Fibroblast of villous mesenchyme (primary cell): ENCODE measurements at places on chromosomes 11 and 22. TPM values are rescaled to one million over a fixed set of nuclear protein-coding genes. Genes with fewer than 3 reads are reported as not detected.

- no peak for DNase-seq
These were observed 102.4 kb upstream of the FIBIN start for GRCh38 chr11:26891501-26891900.

PISD gene
- total RNA-seq = 40.6 and 56.6 TPM in 2 replicates

- DNase-seq = no peak
These were observed 6.4 kb downstream of the APOBEC3H start for GRCh38 chr22:39103431-39103830.

XPNPEP3 gene
- total RNA-seq = 15.1 and 19.0 TPM in 2 replicates

TRIM51 gene
- not detected in 2 replicates for total RNA-seq

DNA sequence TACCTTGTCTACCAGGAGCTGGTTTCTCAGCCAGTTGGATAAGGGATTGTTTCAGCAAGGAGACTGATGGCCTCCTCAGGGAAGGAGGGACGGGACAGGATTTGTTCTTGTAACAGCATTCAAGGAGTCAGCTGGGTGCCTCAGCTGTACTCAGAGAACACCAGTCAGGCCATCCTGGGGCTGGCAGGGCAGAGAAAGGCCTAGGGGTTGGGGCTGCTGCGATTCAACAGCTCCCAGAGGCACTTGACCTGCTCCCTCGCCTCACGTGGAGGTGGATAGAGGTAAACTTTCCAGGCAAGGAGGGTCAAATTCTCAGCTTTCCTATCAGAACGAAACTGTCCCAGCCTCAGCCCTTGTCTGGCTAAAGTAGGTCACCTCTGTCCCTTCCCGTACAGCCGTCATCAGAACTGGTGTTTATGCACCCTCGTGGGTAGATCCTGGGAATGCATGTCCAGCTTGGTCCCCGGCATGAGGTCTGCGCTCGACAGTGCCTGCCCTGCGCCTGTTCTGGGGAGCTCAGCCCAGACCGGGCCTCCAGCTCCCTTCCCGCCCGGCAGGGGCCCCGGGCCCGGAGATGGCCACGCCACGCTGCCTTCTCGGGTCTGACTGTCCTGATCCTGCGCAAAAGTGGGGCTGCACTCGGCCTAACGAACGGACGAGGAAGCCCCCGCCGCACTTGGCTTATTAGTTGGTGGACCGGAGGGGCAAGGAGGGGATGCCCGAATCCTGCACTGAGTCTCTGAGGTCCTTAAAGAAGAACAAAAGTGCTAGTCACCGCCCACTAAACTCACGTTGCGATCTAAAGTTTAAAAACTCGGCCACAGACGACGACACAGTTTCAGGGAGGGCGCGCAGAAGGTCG is 762 bp upstream of the CCDC134 start:
- DNase-seq = peak; percentile 40

GRCh38 chr11:114121804-114122504 is 62.4 kb downstream of the ZBTB16 start:
- no peak for DNase-seq

DNA sequence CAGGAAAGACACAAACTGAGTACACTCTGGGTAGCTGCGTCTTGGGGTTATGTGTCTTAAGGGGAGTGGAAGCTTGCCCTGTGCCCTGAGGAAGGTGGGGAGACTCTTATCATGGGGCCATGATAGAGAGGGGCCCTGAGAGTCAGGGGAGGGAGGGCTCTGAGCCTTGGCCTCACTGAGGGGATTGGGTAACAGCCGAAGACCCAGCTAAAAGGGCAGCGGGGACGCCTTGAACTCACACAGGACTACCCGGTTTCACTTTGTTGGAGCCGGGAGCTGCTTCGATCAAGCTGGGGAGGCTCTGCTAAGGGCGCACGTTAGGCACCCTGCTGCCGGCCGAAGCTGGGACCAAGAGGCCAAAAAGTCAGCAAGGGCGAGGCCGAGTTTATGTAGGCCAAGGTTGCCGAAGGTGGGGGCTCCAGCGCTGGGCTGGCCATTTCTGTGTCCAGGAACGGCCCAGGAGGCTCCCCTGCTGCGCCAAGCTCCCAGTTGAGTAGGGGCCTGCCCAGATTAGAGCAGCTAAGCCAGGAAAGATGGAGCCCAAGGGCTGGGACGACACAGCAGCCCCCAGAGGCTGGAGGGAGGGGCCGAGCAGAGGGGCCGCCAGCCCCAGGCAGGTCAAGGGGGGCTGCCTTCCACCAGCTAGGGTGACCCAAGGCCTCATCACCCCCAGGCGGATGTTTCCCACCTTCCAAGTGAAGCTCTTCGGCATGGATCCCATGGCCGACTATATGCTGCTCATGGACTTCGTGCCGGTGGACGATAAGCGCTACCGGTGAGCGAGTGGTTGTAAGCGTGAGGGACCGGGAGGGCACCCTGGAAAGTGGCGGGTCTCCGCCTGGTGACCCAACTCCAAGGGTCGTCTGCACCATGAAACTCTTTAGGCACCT is 2.2 kb downstream of the TBX1 start:
- DNase-seq = no peak

DNA sequence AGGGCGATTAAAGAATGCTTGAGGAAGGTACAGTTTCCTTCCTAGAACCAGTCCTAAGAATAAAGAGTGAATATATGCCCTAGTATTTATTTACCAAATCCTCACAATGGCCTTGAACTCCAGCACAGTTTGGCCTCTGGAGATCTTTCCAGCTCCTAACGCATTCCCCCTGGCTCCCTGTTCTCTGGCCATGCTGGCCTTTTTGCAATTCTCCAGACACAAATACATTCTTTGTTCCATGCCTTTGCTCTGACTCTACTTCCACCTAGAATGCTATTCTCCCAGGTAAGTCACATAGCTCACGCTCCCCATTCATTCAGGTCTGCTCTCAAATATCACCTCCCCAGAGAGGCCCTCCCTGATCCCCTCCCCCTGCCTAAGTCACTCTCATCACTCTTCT is 3.7 kb upstream of the DGKZ start:
- no peak for DNase-seq

- no peak for DNase-seq
These were observed 13.6 kb downstream of the SLC22A12 start for GRCh38 chr11:64604458-64605243.

ARHGAP20 gene
- total RNA-seq = 4.2 and 7.3 TPM in 2 replicates

GRCh38 chr11:117083011-117083935 is 15.0 kb downstream of the SIK3 start:
- no peak for DNase-seq

GRCh38 chr11:66531841-66532240 is 14.0 kb downstream of the ZDHHC24 start:
- DNase-seq = no peak

DNA sequence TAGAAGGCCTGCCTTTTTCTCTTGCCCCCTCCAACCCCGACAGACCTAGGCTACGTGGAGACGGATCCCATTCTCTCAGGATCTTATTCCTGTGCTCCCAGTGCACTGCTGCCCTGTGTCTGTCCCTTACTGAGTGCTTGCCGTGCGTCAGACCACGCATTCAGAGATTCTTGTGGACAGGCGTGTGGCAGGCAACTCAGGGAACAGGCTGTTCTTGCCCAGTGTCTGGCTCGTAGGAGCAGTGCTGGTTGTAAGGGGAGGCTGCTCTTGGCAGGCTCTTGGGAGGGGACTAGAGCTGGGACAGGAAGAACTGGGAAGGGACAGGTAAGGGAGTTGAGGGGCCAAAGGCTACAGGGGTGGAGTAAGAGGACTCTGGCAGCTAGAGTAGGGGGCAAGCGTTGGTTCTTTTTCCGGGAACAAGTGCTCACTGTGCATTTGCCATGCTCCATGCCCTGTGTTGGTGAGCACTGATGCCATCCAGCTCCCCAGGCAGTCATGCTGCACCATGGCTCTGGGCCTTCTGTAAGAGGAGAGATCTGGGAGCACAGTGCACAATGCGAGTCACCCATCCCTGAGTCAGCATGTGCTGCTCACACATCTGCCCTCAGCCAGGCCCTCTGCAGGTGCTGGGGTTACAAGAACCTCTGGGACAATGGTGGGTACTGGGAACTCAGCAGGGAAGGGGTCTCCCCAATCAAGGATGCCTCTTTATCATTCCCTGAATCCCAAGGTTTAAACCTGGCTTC is 119.1 kb downstream of the TBC1D22A start:
- no peak for DNase-seq

CENPM gene
- 14.2 and 21.6 TPM in 2 replicates for total RNA-seq

DNA sequence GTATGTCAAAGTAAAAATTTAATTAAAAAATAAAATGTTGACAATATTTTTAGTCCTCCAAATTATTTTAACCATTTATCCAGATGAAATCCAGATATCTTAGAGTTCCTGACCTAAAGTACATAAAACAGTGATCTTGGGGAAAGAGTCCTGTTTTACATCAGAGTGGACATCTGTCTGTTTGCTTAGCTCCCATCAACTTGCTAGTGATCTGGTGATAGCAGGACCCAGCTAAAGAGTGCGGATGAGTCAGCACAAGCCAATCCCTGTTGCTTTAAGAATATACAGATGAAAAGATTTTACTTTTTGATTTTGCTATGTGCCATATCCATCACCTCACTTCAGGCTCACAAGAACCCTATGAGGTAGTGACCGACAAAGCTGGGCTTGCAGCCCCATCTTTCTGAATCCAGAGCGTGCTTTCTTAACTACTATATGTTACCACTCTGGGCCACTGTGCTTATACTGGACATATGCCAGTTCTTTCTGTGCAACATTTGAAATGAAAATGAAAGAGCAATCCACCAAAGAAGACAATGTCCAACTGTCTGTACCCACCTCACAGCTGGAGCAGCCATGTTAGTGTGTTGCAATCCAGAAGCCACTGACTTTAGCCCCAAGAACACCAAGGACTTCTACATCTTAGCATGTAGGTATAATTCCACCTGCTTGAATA is 167.6 kb upstream of the SESN3 start:
- no peak for DNase-seq

SLC25A18 gene
- total RNA-seq = under 0.01 and 0.32 TPM in 2 replicates

GRCh38 chr22:49737101-49737551 is 90.5 kb downstream of the BRD1 start:
- no peak for DNase-seq

GRCh38 chr11:69822676-69823494 is 3.7 kb upstream of the FGF3 start:
- no peak for DNase-seq

- DNase-seq = no peak
These were observed 845 bp downstream of the MPPED2 start for GRCh38 chr11:30585125-30585891.

MICAL2 gene
- total RNA-seq = 164 and 323 TPM in 2 replicates

ESAM gene
- total RNA-seq = 0.43 and 0.97 TPM in 2 replicates

DNA sequence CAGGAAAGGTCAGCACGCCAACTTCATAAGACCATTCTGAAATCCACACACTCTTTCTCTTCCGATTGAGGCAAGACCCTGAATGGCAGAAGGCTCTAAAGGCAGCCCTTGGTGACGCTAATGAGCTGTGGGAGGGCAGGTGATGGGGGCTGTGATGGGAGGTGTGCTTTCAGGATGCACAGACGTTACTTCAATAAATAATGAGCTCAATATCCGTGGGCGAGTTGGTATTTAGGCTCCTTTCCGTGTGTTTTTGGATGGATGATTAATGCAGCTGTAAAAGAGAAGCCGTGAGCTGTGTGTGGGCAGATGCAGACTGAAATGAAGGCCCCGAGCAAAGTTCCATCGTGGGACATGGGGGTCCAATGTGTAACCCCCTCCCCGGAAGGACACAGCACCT is 130.6 kb upstream of the CSNK2A3 start:
- DNase-seq = no peak

RHOG gene
- 9.0 and 9.5 TPM in 2 replicates for total RNA-seq

WNT11 gene
- total RNA-seq = under 0.01 TPM in 1 of 2 replicates, not detected in the other

CDC45 gene
- 8.1 and 10.4 TPM in 2 replicates for total RNA-seq

DNA sequence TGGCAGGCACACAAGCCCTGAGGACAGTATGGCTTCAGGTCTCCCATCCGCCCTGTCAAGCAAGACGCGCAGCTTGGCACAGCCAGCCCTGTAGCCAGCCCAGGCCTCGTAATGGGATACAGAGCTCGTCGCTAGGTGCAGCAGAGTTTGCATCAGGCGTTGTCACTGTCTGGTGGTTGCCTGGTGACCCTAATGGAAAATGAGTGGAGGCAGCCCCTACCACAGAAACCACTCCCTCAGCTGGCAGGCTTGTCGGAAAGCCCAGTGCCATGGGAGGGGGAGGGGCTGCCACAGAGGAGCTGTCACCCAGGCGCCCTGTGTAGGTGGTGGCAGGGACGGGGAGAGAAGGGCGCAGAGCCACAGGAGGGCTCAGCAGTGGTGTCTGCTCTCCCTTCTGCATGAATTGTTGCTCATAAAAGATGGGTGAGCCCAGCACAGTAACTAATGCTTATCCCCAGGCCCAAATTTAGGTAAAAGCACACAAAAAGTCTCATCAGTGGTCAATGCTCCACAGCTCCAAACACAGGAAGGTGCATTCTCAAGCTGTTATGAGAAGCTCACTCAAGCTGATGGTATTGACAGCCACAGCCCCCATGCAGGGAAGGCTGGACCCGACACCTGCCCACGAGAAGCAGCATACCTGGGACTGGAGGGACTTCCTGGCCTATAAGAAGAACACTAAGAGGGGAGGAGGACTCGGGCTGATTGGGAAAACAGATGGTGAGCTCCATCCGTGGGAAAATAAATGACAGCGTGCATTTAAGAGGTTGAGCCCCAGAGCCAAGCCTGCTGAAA is 164.6 kb downstream of the ETS1 start:
- no peak for DNase-seq

USP2 gene
- total RNA-seq = under 0.01 and 0.43 TPM in 2 replicates

DNA sequence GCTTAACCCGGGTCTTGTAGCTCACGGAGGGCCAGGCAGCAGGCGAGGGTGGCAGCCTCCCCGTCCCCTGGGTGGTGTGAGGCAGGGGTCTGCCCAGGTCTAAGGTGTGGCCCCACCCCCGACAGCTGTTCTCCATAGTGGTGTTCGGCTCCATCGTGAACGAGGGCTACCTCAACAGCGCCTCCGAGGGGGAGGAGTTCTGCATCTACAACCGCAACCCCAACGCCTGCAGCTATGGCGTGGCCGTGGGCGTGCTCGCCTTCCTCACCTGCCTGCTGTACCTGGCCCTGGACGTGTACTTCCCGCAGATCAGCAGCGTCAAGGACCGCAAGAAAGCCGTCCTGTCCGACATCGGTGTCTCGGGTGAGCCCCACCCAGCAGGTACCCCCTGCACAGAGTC is 24.4 kb downstream of the SYNGR1 start:
- no peak for DNase-seq

DNA sequence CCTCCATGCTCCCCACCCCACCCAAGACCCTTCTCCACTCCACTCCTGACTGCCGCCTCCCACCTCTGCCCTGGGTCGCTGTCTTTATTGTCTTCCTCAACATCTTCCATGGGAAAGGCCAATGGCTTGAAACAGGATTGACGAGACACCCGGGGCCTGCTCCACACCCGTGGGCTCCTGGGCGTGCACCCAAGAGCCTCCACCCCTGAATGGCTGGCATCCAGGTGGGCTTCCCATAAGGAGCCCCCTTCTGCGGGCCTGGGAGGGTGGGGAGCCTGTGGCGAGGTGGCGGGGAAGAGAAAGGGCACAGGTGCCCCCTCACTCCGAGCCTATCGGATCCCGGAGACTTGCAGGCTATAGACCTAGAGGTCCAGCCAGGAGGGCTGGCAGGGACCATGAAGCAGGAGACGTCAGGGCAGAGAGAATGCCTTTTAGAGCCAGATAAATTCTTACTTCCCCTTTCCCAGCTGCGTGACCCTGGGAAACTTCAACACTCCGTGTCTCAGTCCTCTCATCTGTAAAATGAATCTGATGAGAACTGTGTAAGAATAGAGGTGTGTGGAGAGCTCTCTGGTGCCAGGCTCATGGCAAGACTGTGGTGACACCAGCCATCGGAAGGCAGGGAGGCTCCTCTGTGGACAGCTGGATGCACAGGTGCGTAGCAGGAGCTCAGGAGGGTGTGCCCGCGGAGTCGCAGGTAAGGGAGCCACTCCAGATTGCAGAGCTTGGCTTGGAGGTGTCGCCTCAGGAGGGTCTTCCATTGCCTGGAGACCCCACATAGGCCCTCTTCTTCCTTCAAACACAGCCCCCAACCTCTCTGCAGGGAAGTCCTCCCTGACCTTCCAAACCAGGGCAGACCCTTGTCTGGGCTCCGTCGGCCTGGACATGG is 53.9 kb downstream of the SMIM38 start:
- no peak for DNase-seq
